ENCODE measurements at places on chromosomes 3 and 15.

DNA sequence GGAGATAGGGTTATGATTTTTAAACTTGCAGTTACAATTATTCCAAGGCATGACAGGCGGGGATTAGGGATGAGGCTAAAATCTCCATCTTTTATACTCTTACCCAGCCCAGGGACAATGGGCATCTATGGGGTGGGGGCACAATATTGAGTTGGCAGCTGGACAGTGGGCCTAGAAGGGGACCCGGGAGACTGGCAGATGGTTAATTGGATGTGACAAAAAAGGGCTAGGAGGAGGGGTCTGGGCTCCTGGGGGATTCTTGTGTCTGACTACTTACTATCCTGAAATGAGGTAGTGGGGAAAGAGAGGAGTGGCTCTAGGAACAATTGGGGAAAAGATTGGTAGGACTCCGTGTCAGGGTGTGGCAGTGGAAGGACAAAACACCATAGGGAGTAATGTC, 53.0 kb upstream of the ROPN1 start:
- no peak for DNase-seq

- DNase-seq: no peak
Measured at GRCh38 chr15:29054171-29055045, 168.6 kb downstream of the APBA2 start.

DNA sequence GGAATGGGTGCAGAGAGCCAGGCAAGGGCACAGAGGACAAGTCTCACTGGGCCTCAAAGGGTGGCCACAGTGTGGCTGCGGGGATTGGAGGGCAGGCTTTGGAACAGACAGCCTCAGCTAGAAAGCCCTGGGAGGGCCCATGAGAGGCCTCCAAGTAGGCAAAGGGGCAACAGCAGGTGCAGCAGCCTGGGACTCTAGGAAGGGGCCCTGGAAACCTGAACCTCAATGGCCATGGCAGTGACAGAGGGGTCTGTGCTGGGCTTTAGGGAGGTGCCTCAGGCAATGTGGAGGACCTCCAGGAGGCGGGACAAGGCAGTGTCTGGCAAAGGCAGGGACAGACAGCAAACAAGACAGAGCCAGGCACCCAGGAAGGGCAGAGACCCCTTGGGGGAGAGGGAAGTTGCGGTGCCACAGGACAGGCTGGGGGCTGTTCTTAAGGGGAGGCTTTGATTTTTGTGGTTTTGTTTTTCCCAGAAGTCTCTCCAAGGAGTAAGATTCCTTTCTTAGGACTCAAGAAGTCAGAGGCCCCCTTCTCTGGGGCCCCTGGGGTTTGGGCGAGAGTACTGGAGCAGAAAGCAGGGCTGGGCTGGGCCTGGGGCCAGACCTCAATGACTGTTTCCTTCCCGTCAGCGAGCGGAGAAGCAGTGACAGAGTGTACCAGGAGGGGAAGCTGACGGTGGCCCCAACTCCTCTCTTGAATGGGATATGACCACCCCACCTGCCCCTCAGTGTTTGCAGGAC, 9.7 kb downstream of the STOML1 start:
- no peak for DNase-seq

GRCh38 chr15:84869510-84869909, 15.0 kb upstream of the SLC28A1 start:
- no peak for DNase-seq

DNA sequence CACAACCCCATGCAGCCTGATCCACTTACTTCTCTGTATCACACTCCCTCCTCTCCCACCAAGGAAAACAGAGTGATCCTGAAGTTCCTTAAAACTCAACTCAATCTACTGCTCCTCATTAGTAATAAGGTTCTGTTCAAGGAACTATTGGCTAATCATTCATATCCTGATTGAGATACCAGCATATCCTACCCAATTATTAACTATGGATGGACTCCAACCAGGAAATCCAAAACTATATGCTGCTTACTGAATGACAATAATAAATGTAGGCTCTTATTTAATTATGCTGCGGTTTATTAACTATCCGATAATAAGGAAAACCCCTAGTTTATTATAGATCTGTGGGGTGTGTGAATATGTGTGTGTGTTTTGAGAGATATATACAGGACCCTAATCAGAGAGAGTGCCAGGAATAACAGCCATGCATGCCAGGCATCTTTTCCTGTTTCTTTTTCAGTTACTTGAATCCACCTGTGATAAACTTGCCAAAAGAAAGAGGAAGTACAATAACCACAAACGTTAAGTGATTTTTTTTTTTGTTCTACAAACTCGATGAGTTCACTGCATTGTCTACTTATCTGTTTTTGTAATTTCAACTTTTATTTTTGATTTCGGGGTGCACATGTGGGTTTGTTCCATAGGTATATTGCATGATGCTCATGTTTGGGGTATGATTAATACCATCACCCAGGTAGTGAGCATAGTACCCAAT, 1031.7 kb upstream of the CFAP20DC start:
- DNase-seq: no peak

DNA sequence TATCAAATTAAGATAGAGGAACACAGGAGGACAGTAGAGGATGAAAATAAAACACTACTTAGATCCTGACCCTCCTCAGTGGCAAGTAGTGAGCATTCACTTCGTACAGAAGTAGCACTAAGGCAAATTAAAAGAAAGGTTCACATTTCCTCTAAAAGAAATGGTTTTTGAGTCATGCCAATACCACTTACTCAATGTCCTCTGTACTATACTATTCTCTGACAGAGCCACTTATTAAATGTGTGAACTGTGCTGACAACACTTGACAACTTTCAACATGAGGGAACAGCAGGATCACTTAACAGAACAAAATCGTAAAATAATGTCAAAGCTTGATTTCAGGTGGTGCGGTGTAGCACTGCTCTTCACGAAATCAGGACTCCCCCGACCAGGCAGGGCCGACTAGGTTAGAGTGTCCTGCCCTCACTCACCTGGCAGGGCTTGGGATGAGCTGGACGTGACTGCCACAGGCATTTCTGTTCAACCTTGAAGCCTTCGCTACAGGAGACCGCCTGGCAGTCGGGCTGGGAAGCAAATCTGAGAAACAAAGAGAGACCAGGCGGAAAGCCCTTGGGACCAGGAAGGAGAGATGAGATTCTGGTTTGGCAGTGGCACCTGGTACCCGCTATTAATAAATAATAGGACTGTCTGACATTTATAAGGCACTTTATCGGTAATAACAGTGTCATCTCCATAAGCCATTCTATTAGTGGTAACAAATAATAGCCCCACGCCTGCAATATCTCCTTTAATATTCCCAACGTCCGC, 611 bp upstream of the SLC27A2 start:
- DNase-seq: no peak

DNA sequence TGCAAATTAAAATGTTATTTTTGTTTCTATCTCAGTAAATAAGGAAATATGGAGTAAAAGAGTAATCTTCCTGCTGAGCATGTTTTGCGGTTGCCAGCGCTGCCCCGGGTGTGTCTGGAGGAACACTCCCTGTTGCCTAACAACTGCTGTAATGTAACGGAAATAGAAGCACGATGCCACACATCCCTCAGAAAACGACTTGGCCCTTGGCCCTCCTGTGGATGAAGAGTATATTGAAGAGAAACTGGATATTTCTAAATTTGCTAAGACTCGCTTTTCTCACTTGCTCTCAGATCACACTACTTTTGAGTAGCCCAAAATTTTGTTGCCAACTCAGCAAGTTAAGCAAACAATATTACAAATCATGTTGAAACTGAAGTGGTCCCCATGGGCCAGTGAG, 18.9 kb downstream of the CX3CR1 start:
- DNase-seq: peak; percentile 76

- DNase-seq: peak; percentile 23
Measured at GRCh38 chr15:67967871-67968431, 86.2 kb upstream of the PIAS1 start.

DNA sequence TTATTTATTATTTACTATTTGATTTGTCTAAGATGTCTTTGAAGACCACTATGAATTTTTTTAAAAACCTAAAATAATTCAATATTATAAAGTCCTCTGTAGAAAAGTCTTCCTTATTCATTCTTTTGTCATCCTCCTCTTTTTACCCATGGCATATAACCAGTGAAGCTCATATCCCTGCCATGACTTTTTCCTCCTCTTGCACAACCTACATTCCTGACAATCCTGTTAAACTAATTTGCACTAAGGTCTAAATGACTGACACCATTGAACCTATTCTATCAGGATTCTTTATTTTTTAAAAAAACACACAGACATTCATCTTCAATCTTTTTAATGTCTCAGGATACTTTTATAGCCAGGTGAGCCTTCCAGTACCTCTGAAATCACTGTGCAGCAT, 159.9 kb upstream of the SLC2A2 start:
- DNase-seq: no peak

GRCh38 chr3:197495499-197495898, 60.3 kb downstream of the BDH1 start:
- DNase-seq: no peak

GRCh38 chr3:85678713-85679112, 719.9 kb downstream of the CADM2 start:
- no peak for DNase-seq

- no peak for DNase-seq
Measured at GRCh38 chr3:122306622-122306953, 18.5 kb upstream of the CSTA start.

DNA sequence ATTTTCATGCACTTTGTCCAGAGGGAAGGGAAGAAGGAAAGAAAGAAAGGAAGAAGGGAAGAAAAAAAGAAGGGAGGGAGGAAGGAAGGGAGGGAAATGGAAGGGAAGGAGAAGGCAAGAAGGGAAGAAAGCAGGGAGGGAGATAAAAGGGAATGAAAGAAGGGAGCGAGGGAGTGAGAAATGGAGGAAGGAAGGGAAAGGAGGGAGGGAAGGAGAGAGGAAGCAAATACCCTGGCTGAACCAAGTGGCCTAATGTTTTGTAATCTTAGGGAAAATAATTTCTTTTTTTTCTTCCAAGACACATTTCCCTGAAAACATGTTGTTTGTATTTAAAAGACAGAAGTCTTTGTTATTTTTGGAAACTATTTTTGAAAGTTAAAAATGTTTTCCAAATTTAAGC, 35.9 kb downstream of the DTWD1 start:
- DNase-seq: no peak

GRCh38 chr15:63530235-63530634, 25.8 kb downstream of the USP3 start:
- no peak for DNase-seq

DNA sequence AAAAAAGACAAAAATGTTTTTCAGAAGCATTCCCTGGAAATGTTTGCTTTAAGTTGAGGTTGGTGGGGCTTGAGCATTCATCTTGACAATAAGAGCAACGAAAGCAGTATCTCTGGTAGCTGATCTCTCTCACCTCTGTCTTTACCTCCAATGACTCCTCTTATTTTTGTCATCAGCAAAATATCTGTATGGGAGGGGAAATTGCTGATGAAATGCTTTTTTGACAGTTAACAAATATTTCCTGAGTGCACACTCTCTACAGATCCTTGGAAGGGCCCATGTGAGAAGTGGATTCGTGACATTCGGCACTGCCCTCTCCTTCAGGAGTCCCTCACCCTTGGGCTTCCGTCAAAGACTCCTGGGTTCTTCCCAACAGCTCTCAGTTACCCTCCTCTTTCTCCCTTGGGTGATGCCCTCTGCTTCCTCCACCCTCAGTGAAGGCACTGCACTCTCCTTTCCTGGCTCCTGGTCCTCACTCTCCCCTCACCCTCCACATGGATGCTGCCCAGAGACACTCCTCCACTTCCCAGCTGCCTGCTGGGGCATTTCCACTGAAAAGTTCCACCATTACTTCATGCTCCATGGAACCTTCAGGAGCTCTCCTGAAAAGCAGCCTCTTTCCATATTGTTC, 2.9 kb upstream of the CGNL1 start:
- DNase-seq: no peak

DNA sequence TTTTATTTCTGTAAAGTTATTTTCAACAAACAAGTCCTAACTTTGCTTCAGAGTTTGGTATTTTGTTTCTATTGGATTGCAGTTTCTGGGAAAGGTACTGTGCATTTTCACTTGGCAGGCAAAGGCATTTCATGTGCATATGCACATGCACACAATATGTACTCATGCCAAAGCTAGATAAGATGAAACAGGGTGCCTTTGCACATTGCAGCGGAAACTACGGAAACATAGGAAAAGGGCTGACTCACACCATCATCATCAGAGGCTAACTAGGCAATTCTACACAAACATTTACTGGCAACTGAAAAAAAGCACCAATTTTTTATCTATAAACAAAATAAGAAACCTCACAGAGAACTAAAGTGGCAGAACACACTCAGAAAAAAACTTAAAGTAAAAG, 550.6 kb upstream of the NECTIN3 start:
- DNase-seq: peak; percentile 39

DNA sequence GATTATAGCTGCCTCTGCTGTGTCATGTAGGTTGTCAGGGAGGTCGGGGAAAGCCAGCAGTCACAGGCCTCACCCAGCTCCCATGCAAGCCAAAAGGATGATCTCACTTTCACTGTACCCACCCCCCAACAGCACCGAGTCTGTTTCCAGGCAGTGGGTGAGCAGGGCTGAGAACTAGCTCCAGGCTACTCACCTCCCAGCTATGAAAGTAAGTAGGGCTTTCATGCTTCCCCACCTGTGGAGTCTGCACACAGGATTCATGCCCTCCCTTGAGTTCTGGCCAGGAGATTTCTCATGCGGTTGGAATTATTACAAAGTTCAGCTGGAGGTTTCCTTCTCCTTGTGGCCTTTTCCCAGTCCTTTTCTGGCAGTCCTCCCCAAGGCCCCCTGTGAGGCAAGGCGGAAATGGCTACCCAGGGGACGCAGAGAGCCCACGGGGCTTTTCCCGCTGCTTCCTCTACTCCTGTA, 356.2 kb downstream of the SV2B start:
- peak; percentile 12 for DNase-seq

DNA sequence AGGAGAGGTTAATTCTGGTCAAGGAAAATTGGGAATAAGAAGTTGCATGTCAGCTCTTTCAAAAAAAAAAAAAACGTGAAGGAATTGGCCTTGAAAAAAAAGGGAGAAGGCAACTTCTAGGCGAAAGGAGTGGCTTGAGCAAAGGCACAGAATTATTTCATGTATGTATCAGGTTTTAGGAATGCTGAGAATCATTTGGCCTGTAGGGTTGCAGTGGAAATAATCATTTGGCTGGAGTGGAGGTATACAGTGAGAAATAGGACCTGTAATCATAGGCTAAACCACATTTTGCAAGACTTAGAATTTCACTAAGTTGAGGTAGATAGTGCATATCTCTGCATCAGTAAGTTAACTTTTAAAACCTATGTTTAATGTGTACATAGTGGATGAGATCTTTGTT, 54.9 kb downstream of the EPHA6 start:
- no peak for DNase-seq

DNA sequence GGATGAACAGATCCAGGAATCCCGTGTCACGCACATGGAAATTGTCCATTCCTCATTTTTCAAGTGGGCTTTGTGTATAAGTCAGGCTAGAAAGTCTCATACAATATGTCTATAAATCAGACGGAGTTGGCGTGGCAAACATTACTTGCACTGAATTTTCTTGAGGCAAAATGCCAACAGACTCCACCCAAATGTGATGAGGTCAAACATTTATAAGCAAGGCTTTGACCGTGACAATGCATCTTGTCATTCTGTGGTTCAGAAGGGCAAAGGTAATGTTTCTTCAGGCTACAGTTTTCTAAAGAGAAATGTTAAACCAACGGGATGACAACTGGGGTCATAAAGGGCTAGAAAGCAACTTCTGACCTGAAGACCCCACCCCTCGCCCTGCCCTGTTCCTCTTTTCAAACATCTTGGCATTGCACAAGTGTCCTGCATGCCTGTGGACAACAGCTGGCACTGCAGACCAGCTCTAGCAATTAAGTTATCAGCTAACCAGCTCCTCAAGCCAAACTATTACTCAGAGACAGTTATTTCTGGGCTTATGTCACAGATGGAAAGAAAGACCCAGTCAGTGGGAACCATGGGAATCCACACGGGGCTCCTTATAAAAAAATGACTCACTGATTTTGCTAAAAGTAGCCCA, 36.5 kb upstream of the SPTBN5 start:
- peak; percentile 73 for DNase-seq

All from H54 (cell line).